ENCODE measurements at places on chromosomes 5 and 9.

DNA sequence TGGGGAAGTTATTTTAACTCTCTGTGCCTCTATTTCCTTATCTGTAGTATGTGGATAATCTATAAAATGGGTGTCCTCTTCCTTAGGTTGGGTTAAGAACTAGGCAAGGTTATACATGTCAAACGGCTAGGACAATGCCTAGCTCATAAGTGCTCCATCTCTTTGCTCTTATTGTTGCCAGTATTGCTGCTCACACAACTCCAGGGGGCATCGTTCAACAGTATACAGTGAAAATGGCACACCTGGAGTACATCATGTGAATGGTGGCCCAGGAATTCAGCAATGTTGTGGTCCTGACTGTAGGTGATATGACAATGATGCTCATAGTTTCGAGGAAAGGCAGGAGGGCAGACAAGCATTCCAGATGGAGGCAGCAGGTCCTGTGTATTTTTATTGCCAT is 30.1 kb downstream of the SLIT3 start:
- DNase-seq: no peak

GRCh38 chr5:54822324-54822687 is 163.1 kb downstream of the ESM1 start:
- no peak for DNase-seq

DNA sequence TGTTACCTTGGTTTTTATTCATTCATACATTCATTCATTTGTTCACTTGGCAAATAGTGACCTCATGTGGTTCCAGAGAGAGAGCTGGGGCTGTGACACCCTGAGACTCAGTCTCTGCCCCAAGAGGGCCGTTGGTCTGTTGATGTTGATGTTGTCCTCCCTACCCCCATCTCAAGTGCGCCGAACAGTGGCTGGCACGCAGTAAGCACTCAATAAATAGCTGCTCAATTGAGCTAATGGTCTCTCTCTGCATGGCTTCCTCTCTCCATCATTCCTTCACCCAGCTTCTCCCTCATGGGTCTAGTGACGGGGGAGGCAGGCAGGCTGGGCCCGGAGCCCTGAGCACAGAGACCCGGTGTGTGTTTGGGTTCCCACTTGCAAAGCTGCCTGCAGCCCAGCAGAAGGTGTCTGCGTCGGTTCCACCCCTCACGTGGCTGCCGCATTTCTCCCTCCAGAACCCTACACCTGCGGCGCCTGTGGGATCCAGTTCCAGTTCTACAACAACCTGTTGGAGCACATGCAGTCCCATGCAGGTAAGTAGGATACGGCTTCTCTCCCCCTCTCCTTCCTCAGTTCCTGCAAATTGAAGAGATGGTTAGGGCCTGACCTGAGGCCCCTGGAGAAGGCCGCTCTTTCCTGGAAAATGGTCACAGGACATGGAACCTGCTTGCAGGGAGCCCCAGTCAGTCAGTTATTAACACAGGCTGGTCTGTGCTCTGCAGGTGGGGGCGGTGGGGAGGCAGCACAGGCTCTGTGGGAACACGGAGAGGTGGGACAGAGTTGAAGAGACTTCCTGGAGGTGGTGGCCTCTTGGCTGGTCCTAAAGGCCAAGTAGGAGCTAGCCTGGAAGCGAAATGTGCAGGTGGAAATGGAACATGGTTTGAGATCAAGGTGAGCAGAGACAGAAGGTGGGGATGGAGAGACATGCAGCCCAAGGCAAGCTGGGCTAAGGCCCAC is 42.0 kb downstream of the AMBP start:
- DNase-seq: no peak

DNA sequence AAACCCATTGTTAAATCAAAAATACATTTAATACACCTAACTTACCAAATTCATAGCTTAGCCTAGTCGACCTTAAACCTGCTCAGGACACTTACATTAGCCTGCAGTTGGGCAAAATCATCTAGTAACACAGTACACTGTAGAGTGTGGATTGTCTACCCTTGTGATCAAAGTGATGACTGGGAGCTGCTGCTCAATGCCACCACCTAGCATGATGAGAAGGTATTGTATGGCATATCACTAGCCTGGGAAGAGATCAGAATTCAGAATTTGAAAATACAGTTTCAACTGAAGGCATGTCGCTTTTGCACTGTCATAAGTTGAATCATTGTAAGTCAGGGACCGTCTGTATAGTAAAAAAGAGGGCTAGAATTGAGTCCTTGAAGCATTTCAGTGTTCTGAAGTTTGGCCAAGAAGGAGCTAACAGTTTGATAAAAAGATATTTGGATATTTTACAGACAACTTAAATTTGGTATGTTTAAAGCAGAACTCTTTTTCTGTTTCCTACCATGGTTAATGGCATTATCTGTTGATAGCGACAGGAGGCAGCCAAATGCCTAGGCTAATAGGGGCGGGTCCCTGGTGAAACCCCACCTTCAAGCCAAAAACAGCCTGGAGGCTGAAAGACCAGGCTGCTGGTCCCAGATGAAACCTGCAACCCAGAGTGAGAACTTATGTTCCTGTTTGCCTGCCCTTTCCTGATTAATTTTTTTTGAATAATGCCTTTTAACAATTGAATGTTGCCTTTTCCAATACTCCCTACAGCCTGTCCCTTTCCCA is 23.0 kb downstream of the SMIM15 start:
- DNase-seq: no peak

GRCh38 chr5:1311439-1312055 is 16.7 kb upstream of the TERT start:
- DNase-seq: no peak

- DNase-seq: no peak
Observed at GRCh38 chr5:125961150-125961549, 462.1 kb upstream of the GRAMD2B start.

GRCh38 chr5:92544036-92544435 is 1037.0 kb downstream of the NR2F1-AS1 start:
- DNase-seq: no peak

DNA sequence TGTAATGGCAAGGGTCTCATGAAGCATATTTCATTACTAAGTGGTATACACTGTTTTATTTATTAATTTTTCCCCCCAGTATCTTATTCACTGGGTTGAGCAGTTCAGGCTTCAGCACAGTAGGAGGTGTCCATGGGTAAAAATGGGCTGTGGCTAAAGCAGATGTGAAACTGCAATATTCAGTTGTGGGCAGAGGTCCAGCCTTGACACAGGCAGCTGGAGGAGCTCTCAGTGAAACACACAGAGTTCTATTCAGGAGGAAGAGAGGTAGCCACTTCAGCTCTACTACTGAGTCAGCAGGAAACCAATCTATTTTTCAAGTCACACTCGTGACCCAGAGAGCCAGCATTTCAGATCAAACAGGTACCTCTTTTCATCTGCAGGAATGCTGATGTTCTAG is 418.3 kb downstream of the CDH10 start:
- no peak for DNase-seq

GRCh38 chr9:16868701-16869100 is 1.8 kb downstream of the BNC2 start:
- DNase-seq: no peak

- DNase-seq: no peak
Observed at GRCh38 chr9:135377431-135377830, 102.2 kb upstream of the PPP1R26 start.

DNA sequence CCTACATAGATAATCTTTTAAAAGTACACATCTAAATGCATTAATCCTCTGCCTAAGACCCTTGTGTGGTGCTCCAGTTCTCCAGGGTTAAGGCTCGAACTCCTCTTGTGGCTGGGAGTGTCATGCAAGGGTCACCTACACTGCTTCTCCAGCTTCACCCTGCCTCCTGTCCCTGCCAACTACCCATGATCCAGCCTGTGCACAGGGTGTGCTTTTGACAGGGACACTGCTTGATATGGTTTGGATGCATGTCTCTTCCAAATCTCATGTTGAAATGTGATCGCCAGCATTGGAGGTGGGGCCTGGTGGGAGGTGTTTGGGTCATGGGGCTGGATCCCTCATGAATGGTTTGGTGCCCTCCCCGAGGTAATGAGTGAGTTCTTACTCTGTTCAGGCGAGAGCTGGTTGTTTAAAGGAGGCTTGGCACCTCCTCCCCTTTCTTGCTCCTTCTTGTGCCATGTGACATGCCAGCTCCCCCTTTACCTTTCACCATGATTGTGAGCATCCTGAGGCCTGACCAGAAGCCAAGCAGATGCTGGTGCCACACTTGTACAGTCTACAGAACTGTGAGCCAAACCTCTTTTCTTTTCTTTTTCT is 48.5 kb downstream of the SLC22A5 start:
- DNase-seq: no peak

DNA sequence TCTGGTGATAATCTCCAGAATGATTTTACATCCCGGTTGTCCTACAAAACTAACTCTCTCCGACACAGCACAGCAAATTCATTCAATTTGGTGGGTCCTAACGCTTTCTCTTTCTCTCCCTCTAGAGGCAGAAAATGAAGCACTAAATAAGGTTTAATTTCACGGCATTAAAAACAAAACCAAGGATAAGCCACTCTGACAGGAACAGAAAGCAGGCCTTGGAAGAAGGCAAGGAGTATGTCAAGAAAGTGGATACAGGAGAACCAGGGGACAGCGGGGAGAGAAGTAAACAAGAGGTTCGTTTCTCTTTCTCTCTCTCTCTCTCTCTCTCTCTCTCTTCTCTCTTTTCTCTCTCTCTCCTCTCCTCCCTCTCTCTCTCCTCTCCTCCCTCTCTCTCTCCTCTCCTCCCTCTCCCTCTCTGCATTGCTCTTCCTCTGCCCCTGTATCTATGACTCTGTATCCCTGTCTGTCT is 49.8 kb downstream of the EBF1 start:
- no peak for DNase-seq

DNA sequence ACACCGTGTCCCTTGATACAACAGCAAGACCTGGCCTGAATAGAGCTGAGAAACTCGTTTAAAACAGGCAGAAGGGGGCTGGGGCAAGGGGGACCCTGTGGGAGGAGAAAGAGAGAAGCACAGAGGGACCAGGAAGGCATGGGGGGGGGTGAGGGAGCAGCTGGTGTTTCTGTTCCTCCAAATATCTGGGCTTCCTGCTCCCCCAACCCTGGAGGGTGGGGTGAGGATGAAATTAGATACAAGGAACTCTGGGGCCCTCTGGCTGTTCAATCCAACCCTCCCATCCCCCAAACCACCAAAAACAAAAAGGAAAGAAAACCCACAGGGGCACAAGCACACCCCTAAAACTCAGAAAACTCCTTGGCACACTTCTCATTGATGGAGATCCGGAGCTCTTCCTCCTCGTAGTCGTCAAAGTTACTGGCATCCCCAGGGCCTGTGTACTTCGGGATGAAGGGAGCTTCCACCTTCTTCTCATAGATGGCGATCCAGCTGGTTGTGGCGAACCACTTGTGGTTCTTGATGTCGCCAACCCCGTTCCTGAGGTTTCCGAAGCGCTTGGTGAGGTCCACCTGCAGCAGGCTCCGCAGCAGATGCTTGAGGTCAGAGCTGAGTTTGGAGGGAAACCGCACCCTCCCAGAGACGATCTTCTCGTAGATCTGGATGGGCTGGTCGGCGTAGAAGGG is 1.1 kb downstream of the PRKACG start:
- DNase-seq: no peak

- no peak for DNase-seq
Observed at GRCh38 chr9:115739096-115739875, 414.3 kb upstream of the PAPPA start.

DNA sequence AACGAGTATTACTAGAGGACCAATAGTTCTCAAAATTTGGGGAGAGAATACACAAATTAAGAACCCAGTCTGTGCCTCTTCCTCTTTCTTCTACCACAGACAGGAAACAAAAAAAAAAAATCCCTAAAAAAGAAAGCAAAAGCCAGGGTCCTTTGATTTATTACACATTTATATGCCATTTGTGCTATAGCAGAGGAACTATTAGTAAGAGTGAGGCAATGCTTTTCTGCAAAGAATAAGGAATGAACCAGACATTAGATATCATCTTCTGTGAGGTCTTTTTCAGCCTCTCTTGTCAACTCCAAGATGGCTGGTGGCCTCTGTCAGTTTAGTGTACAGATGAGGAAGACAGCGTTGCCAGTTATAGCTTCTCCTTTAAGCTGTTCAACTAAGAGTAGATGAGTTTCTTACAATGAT is 127.6 kb downstream of the RFX3 start:
- no peak for DNase-seq

DNA sequence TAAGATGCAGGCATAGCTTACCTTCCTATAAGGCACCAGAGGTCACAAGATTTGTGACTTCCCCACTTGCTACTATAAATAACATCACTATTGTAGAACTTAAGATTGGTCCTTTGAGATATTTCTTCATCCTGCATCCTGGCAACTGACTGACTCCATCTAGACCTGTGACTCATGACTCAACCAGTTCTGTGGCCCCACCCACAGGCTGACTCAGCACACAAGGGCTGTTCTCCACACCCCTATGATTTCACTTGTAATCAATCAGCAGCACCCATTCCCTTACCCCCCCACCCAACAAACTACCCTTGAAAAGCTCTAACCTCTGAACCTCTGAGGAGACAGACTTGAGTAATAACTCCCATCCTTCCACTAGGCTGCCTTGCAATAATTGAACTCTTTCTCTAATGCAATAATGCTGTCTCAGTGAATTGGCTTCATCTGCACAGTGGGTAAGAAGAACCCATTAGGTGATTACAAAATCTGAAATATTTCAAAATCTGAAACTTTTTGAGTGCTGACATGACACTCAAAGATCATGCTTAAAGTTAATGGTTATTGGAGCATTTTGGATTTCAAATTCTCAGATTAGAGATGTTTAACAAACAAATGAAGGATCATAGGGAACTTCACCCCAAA is 296.7 kb downstream of the ARL15 start:
- peak; percentile 10 for DNase-seq

GRCh38 chr9:128552744-128553440 is 505 bp downstream of the SPTAN1 start:
- DNase-seq: peak; percentile 21

GRCh38 chr9:71793386-71794105 is 25.2 kb upstream of the CEMIP2 start:
- DNase-seq: no peak

DNA sequence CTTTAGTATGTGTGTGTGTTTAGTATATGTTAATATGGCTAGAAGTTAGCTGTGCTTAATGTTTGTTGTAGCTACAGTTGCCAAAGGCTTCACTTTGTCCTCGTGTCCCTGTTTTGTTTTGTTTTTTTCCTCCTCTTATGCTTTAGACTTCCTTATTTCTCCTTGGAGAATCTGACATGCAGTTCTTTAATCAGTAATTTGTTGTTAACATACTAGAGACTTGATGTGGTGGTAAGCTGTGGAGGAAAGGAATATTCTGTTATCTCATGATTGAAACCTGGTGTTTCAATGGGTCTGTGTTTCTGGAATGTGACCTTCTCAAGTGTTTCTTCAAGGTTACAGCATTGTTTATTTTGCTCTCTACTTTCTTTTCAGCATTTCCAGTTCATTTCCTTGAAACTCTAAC is 515.6 kb upstream of the ST8SIA4 start:
- DNase-seq: no peak

- no peak for DNase-seq
Observed at GRCh38 chr5:9168791-9169556, 376.9 kb downstream of the SEMA5A start.

GRCh38 chr5:140327589-140327988 is 18.8 kb downstream of the HBEGF start:
- no peak for DNase-seq

- no peak for DNase-seq
Observed at GRCh38 chr9:21252721-21253547, 13.1 kb upstream of the IFNA14 start.

GRCh38 chr5:78747055-78747454 is 98.5 kb upstream of the LHFPL2 start:
- DNase-seq: no peak

GRCh38 chr5:122182491-122182921 is 53.2 kb downstream of the ZNF474 start:
- no peak for DNase-seq

- DNase-seq: no peak
Observed at GRCh38 chr9:113948891-113949570, 72.9 kb downstream of the ZNF618 start.
